ENCODE measurements at places on chromosomes 3 and 15. TPM values are rescaled to one million over a fixed set of nuclear protein-coding genes. Genes with fewer than 3 reads are reported as not detected.
A peak's percentile ranks its signal among the peaks of the same experiment; 100 is the strongest.

- no peaks in the 10 kb centered on the region for H3K36me3 ChIP-seq
- H3K4me3 ChIP-seq: no peak overlapping the region
- H3K4me1 ChIP-seq: no peaks in the 10 kb centered on the region
- H3K27me3 ChIP-seq: no peaks in the 10 kb centered on the region
- no peak for DNase-seq
- no peak overlapping the region for H3K27ac ChIP-seq
Measured at GRCh38 chr15:29854413-29854812, 32.1 kb upstream of the TJP1 start.

GRCh38 chr3:38297947-38298711, 16.0 kb downstream of the SLC22A14 start:
- no peak overlapping the region for H3K4me3 ChIP-seq
- no peaks in the 10 kb centered on the region for H3K27me3 ChIP-seq
- no peaks in the 10 kb centered on the region for H3K36me3 ChIP-seq
- no peaks in the 10 kb centered on the region for H3K4me1 ChIP-seq

DNA sequence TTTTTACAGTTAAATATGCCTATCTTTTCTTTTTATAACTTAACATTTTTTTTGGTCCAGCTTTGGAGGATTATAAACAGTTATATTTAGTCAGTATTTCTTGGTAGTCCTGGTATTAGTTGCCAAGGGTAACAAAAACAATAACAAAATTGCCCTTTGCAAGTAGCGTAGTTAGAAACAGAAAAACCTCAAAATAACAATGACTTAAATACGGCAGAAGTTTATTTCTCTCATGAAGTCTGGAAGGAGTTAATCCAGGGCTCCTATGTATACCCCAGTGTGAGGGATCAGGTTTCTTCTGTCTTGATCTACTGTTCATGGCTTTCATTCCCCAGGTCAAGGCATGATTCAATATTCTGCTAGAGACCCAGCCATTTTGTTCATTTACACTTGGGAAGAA, 14.1 kb upstream of the MYH15 start:
- H3K4me3 ChIP-seq: no peak overlapping the region
- no peak overlapping the region for H3K27ac ChIP-seq
- no peaks in the 10 kb centered on the region for H3K4me1 ChIP-seq
- no peaks in the 10 kb centered on the region for H3K27me3 ChIP-seq

DNA sequence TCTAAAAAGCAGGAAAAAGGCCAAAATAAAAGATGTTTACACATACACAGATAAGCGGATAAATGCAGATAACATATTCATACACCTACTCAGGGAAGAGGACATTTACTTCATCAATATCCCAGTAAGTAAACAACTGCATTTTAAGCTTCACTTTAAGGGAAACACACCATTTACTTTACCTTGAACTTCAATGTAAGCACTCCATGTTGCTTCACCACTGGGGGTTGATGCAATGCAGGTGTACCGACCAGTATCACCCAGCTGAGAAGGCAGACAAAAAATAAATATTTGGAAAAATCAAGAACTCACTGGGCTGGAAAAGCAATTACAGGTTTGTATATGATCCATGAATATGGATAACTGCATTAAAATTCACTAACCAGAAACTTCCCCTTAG, 1099.5 kb downstream of the ROBO1 start:
- peaks cover 12% of the 10 kb centered on the region for H3K36me3 ChIP-seq
- H3K27ac ChIP-seq: no peak overlapping the region
- H3K4me1 ChIP-seq: no peaks in the 10 kb centered on the region

DNA sequence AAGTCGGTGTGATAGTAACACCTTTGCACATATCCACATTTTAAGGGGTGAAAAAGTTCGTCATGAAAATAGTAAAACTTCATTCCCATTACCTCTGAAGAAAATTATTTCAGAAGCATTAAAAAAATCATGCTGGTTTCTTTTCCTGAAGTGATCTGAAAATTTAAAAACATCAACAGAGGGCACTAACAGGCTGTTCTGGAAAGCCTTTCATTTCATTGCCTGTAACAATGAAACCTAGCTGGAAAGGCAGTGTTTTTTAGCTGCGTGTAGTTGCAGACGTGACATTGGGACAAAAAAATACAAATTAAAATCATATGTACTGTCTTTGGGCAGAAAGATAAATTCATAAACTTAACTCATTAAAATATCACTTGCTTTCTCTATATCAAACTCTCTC, 993.8 kb downstream of the GBE1 start:
- DNase-seq: peak; percentile 5
- H3K4me3 ChIP-seq: peak overlapping the region; percentile 46
- no peaks in the 10 kb centered on the region for H3K36me3 ChIP-seq
- no peaks in the 10 kb centered on the region for H3K4me1 ChIP-seq

- H3K27me3 ChIP-seq: no peaks in the 10 kb centered on the region
- H3K4me3 ChIP-seq: no peak overlapping the region
- peak; percentile 41 for DNase-seq
- no peaks in the 10 kb centered on the region for H3K36me3 ChIP-seq
- no peak overlapping the region for H3K27ac ChIP-seq
- no peaks in the 10 kb centered on the region for H3K4me1 ChIP-seq
Measured at GRCh38 chr15:89034305-89034704, 54.0 kb upstream of the ABHD2 start.

DNA sequence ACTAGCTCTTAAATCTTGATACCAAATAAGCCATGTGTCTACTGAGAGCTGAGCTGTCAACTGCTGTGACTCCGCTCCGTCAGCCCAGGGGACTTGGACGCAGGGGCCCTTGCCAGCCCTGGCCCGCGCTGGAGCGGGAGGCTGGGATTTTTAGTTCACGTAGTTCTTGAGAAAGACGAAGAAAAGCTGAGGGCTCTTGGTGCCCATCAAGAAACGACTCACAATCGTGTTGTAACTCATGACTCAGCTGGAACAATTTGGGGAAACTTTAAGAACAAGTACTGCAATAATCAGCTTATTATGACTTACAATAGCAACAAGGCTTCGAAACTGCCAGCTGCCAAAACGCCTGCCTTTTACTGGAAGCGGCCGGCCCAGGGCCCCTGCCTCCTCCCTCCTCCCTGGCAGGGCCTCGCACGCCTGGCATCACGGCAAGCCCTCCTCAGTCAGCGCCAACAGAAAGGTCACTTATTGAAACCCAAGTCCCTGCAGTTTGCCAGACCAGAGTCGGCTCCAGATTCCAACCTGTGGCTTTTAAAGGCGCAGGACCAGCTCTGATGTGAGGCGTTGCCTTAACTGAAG, 60.3 kb downstream of the RGMA start:
- H3K27ac ChIP-seq: peak overlapping the region; percentile 58
- DNase-seq: peak; percentile 97
- peaks cover 27% of the 10 kb centered on the region for H3K36me3 ChIP-seq

GRCh38 chr3:49787182-49787464, 781 bp upstream of the IP6K1 start:
- H3K4me3 ChIP-seq: no peak overlapping the region
- DNase-seq: no peak
- no peaks in the 10 kb centered on the region for H3K36me3 ChIP-seq

DNA sequence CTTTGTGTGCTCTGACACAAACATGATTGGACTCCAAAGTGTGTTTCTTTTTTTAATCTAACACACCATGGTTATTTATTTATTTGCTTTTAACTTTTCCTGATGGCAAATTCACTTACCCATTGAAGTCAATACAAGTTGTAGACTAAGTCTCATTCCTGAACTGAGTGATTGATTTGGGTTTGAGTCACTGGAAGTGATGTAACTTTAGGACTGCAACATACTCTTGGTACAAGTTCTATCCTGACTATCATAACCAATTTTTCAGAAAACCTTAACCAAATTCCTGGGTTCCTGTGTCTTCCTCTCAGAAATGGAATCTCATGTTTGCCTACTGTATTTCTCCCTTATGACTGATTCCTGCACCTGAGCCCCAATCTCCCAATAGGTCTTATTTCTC, 590.0 kb upstream of the ROBO1 start:
- no peaks in the 10 kb centered on the region for H3K27me3 ChIP-seq
- H3K4me1 ChIP-seq: no peaks in the 10 kb centered on the region
- DNase-seq: no peak
- no peaks in the 10 kb centered on the region for H3K36me3 ChIP-seq
- no peak overlapping the region for H3K4me3 ChIP-seq
- H3K27ac ChIP-seq: no peak overlapping the region

GRCh38 chr3:170410428-170411029, 8.1 kb upstream of the CLDN11 start:
- no peak overlapping the region for H3K27ac ChIP-seq
- no peaks in the 10 kb centered on the region for H3K36me3 ChIP-seq
- DNase-seq: peak; percentile 12
- no peaks in the 10 kb centered on the region for H3K27me3 ChIP-seq
- H3K4me1 ChIP-seq: no peaks in the 10 kb centered on the region

DNA sequence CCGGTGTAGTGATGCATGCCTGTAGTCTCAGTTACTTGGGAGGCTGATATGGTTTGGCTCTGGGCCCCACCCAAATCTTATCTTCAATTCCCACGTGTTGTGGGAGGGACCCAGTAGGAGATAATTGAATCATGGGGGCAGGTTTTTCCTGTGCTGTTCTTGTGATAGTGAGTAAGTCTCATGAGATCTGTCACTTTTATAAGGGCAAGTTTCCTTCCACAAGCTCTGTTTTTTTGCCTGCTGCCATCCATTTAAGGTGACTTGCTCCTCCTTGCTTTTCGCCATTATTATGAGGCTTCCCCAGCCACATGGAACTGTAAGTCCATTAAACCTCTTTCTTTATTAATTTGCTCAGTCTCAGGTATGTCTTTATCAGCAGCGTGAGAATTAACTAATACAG, 566.7 kb upstream of the NECTIN3 start:
- H3K36me3 ChIP-seq: no peaks in the 10 kb centered on the region
- H3K27ac ChIP-seq: no peak overlapping the region
- no peaks in the 10 kb centered on the region for H3K4me1 ChIP-seq
- no peak overlapping the region for H3K4me3 ChIP-seq

GRCh38 chr3:9949115-9949514, 3.1 kb downstream of the PRRT3 start:
- H3K27me3 ChIP-seq: no peaks in the 10 kb centered on the region
- H3K4me3 ChIP-seq: no peak overlapping the region
- H3K4me1 ChIP-seq: no peaks in the 10 kb centered on the region
- H3K36me3 ChIP-seq: no peaks in the 10 kb centered on the region
- no peak for DNase-seq
- H3K27ac ChIP-seq: no peak overlapping the region

DNA sequence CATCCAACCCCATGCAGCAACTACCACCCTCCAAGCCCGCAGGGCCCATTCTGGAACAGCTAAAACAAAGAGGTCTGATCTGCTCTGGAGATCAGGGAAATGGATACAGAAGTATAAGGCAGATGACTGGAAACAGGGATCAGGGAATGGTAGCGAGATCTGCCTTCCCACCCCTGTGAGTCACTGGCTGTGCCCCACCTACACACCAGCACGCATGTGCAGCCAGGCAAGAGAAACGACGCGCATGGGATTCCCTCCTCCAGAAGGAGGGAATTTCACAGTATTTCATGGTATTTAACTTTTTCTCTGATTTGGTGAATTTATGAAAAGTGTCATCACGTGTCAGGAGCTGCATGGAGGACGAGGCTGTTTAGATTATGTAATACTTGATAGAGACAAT, 116.7 kb downstream of the ARRDC4 start:
- no peaks in the 10 kb centered on the region for H3K27me3 ChIP-seq
- no peak overlapping the region for H3K4me3 ChIP-seq
- H3K27ac ChIP-seq: peak overlapping the region; percentile 41
- H3K4me1 ChIP-seq: peaks cover 17% of the 10 kb centered on the region
- DNase-seq: no peak
- H3K36me3 ChIP-seq: no peaks in the 10 kb centered on the region

DNA sequence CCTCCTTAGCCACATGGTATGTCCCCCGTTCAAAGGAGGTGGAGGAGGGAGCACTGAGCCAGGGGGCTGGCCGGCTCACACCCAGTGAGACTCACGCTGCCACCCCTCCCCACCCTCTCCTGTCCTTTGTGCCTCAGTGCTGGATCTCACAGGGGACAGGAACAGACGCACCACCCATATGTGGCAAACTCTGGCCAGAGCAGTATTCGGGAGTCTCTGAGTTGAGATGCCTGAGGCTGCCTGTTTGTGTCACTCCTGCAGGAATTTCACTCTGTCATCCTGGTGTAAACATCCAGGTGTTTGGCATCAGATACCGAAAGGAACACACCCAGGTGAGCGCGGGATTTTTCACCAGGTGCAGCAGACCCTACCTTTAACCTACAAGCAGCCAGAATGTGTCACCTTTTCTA, 25.7 kb downstream of the RGMA start:
- peaks cover 23% of the 10 kb centered on the region for H3K4me1 ChIP-seq
- no peaks in the 10 kb centered on the region for H3K36me3 ChIP-seq
- no peak overlapping the region for H3K27ac ChIP-seq

DNA sequence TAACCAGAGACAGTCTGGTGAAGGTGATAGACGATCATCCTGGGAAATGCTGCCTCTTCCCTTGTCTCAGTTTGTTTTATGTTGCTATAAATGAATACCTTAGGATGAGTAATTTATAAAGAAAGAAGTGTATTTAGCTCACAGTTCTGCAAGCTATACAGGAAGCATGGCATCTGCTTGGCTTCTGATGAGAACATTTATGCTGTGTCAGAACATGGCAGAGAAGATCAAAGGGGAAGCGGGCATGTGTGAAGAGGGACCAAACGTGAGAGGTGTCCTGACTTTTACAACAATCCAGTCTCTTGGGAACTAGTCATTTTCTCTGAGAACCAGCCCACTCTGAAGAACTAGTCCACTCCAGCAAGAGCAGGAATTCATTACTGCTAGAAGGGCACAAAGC, 9.6 kb downstream of the CMC1 start:
- H3K27me3 ChIP-seq: no peaks in the 10 kb centered on the region
- H3K4me3 ChIP-seq: no peak overlapping the region
- no peak for DNase-seq
- H3K4me1 ChIP-seq: no peaks in the 10 kb centered on the region

DNA sequence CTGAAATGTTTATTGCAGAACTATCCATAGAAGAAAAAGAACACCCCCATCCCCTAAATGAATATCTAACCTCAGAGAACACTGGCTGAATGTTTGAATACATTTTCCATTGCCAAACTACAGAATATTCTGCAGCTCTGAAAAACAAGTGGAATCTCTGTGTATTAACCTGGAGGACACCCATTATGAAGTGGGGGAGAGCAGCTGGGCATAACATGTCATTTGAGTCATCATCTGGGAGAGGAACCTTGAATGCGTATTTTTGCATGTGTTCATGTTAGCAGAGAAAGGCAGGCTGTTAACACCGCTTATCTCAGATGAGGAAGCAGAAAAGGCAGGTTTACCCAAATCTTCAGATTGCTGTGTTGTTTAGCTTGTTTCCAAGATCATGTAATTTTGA, 31.5 kb downstream of the ESYT3 start:
- H3K27me3 ChIP-seq: no peaks in the 10 kb centered on the region
- no peaks in the 10 kb centered on the region for H3K36me3 ChIP-seq
- no peaks in the 10 kb centered on the region for H3K4me1 ChIP-seq

REC114 gene
- total RNA-seq: 2.3 TPM

FGD5 gene
- 1.1 TPM for total RNA-seq

NRROS gene
- 1.6 TPM for total RNA-seq

IL12A gene
- not detected for total RNA-seq

ISG20 gene
- 0.69 TPM for total RNA-seq

DNAJB8 gene
- total RNA-seq: not detected

CPN2 gene
- 0.36 TPM for total RNA-seq

WNT5A gene
- total RNA-seq: 113 TPM

THSD4 gene
- total RNA-seq: 6.2 TPM

Data from cardiac muscle cell (in vitro differentiated cells and primary cell).